ENCODE measurements at places on chromosomes 1 and 21.

DNA sequence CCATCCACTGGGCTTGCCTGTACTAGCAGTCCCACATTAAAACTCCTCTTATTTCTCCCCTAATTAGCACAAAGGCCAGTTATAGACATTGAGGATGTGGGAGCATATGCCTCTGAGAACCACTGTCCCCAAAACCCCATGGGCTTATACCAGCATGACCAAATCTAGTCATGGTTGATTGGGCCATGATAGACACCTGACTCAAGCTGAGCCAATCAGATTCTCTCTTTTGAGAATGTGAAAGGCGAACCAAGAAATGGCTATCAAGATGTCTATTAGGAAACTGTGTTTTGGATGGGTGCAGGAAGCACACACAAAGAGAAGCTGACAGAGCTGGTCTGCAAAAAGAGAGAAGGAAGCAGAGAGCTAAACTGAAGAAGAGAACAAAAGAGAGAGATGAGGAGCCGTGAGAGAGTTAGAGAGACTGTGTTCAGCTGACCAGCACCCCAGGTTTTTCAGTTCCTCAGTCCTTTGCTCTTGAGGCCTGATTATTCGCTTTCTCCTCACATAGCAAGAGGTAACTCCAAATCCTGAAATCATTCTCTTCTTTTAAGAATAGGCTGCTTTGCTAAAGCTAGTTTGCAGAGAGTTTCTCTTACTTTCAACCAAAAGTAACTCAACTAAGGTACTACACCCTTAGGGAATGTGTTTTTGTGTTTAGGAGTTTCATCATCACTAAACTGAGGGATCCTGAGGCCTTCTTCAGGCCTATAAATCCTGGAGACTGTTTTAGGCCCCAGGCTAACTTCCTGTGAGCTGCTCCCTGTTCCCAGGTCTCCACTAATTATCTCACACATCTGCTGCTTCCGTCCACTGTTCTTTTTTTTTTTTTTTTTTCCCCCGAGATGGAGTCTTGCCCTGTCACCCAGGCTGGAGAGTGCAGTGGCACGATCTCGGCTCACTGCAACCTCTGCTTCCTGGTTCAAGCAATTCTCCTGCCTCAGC lies 7.9 kb upstream of the TIPRL start:
- DNase-seq: no peak

DNA sequence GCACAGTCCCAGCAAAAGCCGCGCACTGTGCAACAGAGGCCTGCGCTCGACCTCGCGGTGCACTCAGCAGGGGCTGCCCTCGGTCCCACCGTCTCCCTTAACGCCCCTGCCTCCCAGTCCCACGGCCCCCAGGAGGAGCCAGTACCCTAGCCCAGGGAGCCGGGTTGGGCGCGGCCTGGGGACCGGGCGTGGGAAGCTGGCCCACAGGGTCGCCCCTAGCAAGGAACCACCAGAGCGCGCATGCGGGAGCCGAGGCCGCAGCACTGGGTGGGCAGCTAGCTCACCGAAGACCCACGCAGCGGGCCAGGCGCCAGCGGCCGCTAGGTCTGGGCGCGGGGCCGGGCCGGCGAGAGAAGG lies 21.6 kb upstream of the ZNF678 start:
- no peak for DNase-seq

DNA sequence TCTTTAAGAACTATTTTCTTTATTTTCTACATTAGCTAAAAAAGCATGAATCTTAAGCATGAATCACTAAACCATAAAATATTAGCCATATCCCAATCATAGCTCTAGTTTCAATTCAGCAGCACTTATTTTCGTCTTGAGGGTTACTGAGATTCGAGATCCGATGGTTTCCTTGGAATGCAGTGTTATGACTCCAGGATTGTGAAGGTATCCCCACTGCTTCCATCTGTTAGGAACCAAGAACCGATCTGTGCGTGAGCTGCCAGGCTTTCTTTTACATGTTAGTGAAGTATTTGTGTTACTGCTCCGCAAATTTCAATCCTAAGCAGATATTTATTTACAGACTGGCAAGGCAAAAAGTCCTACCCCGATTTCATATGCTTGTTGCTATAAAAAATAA lies 18.8 kb downstream of the TNFRSF9 start:
- DNase-seq: no peak

DNA sequence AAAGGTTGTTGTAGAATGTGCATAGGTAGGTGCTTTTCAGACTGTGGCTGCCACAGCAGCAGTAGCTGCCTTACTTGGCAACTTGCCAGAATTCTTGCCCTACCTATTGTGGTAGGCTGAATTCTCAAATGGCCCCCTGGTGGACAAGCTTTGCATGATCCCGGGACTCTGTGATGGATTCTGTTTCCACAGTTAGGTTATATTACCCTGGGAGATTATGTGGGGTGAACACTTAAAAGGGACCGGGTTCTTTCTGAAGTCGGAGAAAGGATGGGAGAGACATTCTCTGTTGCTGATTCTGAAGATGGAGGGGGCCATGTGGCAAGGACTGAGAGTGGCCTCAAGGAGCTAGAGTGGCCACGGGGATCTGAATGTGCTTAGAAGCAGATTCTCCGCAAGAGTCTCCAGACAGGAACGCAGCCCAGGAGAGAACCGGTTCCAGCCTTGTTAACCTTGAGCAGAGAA lies 32.1 kb upstream of the KCNE1 start:
- DNase-seq: no peak

GRCh38 chr1:17676387-17677060 lies 78.6 kb upstream of the ACTL8 start:
- no peak for DNase-seq

DNA sequence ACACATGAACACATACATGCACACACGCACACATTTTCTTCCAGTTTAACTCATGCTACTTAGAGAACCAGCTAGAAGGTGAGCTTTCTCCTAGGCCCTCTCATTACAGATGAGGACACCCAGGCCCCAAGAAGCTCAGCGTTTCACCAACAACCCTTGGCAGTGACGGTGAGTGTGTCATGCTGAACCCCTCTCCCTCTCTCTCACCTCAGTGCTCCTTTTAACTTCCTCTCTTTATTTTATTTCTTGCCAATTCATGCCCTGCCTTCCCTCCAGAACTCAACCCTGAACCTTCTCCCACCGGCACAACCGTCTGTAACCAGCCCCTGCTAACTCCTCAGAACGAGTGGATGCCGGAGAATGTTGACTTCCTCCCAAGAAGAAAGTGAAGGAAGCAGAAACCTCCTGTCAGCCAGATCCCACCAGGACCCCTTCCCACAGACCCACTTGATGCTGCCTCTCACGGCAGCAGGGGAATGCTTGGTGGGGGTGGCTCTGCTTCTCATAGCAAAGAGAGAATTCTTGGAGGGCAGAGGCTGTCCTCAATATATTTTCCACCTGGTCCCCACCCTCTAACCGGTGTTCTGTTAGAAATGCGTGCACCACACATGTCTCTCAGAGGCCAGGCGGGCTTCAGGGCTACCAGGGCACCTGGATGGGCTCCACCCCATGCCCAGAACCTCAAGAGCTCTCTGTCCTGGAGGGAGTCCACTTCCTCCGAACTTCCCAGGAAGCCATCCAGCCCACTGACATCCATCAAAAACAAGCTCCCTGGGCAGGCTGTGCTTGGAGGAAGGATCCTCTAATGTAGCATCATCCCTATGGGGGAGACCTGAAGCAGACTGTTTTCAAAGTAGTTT lies 134.0 kb downstream of the TOMM20 start:
- DNase-seq: no peak

DNA sequence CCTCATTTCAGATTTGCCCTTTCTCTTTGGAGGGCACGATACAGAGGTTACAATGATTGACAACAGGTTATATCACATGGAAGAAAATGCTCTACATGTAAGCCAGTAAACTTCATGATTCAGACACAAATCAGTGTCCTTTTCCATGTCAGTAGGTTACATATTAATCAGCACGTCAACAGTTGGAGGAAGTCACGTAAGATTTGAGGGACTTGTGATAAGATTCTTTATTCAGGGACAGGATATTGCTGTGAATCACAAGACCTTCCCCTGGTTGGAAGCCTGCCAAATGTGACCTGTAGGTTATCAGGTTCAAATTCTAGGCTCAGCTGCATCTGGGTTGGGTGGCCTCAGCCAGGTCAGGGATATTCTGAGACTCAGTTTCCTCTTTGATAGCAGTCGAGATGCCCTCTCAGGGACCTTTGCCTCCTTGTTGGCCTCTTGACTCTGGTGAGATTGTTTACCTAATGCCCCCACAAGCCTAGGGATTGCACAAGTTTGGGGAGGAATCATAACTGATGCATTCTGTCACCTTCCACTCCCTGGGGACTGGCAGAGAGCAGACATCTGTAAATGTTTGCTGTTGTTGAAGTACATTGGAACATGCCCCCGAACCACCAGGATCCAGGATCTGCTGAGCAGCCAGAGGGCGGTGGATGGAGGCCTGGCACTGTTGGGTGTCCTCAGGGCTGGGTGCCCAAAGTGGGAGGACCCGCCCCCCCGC lies 31.9 kb downstream of the SERINC2 start:
- DNase-seq: no peak

GRCh38 chr21:31273278-31273677 lies 70.8 kb downstream of the TIAM1 start:
- DNase-seq: no peak

- DNase-seq: no peak
Measured at GRCh38 chr1:82604524-82604923, 803.8 kb downstream of the ADGRL2 start.

GRCh38 chr1:1332774-1333480 lies 1.8 kb downstream of the TAS1R3 start:
- DNase-seq: no peak

GRCh38 chr1:98072047-98072446 lies 151.2 kb upstream of the DPYD start:
- no peak for DNase-seq

- DNase-seq: no peak
Measured at GRCh38 chr1:22838965-22839364, 128.3 kb downstream of the EPHB2 start.

GRCh38 chr1:155499953-155500639 lies 62.5 kb downstream of the ASH1L start:
- DNase-seq: no peak

GRCh38 chr21:43911015-43911934 lies 46.3 kb downstream of the AGPAT3 start:
- no peak for DNase-seq

DNA sequence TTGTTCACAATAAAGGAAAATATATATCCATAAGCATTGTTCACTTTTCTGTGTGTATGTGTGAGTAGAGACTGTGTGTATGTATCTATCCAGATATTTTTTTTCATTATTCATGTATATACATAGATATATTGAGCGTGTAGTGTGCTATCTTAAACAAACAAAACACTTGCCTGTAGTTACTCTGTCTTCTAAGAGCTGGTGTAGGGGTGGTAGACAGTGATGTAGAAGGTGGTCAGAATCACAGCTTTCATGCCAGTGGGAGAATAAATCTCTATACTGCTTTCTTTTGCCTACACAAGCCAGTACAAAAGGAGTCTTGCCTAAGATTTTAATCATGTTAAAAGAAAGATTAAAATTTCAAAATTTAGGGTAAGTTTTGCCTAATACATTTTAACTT lies 122.0 kb downstream of the UCHL5 start:
- no peak for DNase-seq

GRCh38 chr21:45084121-45084520 lies 9.7 kb downstream of the ADARB1 start:
- DNase-seq: no peak

DNA sequence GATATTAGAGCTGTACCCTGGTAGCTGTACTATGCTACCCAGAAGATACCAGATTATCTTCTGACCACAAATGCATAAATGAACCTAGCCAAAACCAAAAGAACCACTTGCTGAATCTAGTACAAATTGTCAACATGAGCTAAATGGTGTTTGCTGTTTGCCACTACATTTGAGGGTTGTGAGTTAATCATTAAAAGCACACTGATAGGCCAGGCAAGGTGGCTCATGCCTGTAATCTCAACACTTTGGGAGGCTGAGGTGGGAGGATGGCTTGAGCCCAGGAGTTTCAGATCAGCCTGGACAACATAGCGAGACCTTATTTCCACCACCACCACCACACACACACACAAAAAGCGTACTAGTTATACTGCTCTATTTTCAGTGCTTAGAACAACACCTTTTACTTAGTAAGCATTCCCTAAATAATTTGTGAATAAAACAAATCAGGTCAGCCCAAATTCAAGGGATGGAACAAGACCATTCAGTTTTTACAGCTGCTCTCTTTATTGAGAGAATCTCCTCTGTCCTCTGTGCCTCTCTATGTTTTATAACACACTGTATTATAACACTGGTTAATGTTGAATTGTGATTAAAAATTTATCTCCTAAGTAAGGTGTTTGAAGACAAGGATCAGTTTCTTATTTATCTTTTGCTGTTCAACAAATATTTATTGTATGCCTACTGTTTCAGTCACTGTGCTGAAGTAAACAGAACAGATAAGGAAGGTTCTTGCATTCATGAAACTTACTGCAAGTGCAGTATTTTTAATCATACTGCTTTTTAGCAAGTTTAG lies 44.0 kb downstream of the MAGI3 start:
- no peak for DNase-seq

DNA sequence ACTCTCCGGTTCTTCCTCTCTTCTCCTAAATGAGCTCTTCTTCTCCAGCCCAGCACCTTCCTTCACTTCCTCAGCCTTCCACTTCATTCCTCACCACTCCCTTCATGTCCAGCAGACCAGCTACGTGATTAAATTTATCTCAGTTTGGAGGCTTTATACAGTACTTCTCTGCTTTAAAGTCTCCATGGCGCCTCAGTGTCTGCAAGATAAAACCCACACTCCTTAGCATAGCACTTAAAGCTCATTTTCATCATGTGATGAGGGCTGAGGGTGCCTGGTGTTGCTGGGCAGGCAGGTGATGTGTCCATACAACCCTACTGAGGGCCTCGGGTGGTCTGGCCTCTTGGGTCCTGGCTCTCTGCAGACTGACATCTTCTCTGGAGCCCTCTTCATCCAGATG lies 7.7 kb downstream of the SLC5A9 start:
- DNase-seq: no peak

DNA sequence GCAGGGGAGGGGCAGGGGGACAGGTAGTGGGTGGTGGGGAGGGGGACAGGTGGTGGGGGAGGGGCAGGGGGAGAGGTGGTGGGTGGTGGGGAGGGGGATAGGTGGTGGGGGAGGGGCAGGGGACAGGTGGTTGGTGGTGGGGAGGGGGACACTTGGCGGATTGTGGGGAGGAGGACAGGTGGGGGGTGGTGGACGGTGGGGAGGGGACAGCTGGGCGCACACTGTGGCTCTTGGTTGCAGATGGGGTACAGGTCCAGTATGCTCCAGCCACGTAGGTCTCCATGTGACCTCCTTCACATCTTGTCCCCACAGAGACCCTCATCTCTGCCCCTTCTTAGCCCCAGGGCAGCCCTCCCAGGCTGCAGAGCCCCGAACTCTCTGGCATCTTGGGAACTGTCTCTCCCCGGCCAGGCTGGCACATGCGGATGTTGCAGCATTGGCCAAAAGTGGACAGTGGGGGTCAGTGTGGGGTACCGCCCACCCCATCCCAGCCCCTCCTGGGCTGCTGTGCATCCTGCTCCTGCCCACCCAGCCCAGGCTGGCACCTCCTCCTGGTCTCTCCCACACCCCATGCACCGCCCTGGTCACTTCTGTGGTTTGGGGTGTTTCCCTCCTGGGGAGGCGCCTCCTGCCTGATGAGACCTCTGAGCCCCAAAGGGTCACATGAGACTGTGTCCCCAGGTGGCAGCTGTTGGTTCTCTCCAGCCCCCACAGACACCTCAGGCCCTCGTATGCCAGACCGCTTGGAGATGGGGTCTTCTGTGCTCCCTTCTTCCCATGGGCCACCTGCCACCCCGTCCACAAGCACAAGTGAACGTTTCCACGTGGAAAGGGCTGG lies 7.6 kb upstream of the SLC19A1 start:
- peak; percentile 67 for DNase-seq
